ENCODE measurements at places on chromosomes 5 and 9. TPM values are rescaled to one million over a fixed set of nuclear protein-coding genes. Genes with fewer than 3 reads are reported as not detected.

DNA sequence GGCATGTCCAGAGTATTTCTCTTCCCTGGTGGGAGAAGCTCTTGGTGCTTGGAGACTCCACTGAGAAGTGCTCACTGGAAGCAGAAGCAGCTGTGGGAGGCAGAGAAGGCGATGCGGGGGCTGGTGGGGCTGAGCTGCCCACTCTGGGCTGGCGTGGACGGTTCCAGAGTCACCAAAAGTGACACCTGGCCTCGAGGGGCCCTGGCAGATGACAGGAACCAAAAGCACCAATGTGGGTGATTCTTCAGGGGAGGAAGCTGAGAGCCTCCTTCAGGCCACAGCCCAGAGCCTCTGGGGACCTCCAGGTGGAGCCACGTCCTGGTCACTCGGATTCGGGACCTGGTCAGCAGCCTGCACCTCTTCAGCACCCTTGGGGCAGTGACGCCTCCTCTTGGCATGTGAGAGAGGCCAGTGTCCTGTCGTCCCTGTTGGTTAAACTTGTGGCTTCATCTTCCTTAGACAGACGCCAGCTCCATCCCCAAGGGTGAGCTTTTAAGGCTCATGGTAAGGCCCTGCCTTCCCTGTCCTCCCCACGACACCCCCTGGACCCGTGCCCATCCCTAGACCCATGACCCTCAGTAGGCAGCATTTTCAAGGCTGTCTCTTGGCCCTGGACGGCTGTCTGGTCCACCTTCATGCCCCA is 78.7 kb upstream of the IRX4 start:
- DNase-seq, result no peak

Gene LRRTM2
- not detected for total RNA-seq

GRCh38 chr5:89036166-89036565 is 153.2 kb upstream of the MEF2C start:
- DNase-seq, result no peak

Gene GHR
- total RNA-seq, result 3.6 TPM

DNA sequence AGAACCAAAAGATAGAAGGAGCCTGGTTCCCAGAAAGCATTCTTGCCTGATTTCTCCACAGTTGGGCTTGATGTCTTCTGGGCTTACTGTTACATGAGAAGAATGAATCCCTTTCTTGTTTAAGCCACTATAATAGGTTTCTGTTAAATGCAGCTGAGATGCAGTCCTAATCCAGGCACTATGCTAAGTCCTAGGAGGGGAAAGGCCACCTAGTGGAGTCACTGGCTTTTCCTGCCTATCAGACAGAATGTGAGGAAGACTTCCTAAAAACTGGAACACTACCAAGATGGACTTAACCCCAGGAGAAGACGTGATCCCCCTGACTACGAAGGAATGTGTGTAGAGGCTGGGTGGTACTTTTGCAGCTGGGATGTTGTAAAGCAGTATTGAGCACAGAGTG is 34.3 kb upstream of the FSD1L start:
- no peak for DNase-seq

DNA sequence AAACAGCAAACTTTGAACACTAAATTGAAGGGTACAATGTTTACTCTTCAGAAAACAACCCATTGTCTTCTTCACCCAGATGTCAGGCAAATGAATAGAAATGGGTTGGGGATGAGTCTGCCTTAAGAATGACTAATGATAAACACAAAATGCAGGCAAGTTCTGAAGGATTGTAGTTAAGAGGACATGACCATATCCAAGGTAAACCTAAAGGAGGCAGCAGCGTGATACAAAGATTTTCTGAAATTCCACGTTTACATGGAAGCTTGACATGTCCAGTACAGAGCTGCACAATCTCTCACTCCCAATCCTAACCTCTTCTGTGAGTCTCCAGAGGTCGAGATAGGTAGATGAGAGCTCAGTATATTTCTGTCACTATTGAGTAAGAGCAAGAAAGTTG is 1263.2 kb upstream of the CDH6 start:
- no peak for DNase-seq

Gene CXCL14
- total RNA-seq, result 4.4 TPM

DNA sequence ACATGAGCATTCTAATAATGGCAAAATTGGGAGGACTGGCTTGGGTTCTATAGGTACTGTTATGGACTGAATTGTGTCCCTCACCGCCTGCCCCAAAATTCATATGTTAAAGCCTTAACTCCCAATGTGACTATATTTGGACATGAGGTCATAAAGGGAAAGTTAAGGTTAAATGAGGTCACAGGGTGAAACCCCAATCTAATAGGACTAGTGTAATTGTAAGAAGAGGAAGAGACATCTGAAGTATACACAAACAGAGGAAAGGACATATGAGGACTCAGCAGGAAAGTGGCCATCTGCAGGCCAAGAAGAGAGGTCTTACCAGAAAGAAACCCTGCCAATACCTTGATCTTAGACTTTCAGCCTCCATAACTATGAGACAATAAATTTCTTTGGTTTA is 23.1 kb downstream of the RNF180 start:
- no peak for DNase-seq

DNA sequence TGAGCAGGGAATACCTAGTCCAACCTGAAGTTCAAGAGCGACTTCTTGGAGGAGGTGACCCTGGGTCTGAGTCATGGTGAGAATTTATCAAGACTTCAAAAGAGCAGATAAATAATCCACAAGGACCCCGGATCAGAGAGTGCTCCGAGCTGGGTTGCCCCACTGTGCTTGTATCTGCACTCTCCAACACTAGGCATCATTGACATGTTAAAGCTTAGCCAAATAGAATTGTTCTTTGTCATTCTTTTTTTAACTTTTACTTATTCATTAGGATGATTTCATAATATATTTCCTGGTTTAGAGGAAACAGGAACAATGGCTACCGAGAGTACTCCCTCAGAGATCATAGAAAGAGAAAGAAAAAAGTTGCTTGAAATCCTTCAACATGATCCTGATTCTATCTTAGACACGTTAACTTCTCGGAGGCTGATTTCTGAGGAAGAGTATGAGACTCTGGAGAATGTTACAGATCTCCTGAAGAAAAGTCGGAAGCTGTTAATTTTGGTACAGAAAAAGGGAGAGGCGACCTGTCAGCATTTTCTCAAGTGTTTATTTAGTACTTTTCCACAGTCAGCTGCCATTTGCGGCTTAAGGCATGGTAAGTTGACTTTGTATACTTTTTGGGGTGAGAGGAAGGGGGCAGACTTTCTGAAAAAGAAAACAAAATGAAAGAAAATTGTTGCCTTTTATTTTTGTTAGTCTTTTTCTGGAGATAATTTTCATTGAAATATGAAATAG is at the start of gene CARD6:
CARD6 (plus strand) TSS at position 300 of the 738 bp plus-strand sequence; CDS start at position 316, 16 bp downstream.
- DNase-seq, result no peak

Gene SNX18
- 59.1 TPM for total RNA-seq

DNA sequence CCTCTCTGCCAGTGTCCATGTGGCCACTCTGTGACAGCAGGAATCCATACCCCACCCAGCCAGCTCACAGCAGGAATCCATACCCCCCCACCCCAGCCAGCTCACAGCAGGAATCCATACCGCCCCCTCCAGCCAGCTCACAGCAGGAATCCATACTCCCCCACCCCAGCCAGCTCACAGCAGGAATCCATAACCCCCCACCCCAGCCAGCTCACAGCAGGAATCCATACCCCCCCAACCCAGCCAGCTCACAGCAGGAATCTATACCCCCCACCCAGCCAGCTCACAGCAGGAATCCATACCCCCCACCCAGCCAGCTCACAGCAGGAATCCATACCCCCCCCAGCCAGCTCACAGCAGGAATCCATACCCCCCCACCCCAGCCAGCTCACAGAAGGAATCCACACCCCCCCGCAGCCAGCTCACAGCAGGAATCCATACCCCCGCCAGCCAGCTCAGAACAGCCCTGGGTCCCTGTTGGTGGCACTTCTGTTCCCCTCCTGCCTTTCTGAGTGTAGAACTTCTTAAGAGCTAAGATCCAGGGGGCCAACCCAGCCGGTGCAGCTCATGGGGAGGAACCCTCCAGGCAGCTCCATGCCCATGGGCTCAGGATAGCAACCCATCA is 8.4 kb upstream of the RXRA start:
- no peak for DNase-seq

- no peak for DNase-seq
These were observed 69.9 kb downstream of the LRSAM1 start for GRCh38 chr9:127520941-127521918.

Gene TTC1
- total RNA-seq, result 43.5 TPM

- no peak for DNase-seq
These were observed 61.5 kb downstream of the ARSB start for GRCh38 chr5:78923622-78923970.

DNA sequence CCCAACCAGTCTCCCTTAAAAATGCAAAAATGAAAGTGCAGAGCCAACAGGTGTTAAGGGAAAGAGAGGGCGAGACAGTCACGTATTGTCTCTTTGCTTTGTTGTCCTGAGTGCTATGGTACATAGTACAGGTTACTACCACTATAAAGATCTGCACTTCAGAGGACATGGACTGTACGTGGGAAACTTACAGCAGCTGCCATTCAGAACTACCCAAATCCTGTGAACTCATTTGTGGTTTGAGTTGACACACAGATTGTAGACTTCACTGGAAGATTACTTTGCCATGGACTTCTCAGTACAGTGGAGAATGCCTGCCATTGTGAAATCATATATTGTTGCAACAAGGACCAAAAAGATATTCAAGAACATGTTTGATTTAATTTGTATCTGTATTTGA is 34.8 kb downstream of the FBXO38 start:
- no peak for DNase-seq

Gene TAF1L
- not detected for total RNA-seq

GRCh38 chr5:163563880-163564279 is 58.5 kb downstream of the MAT2B start:
- DNase-seq, result no peak

- DNase-seq, result no peak
These were observed 175.4 kb upstream of the CDH12 start for GRCh38 chr5:23028445-23029021.

- DNase-seq, result no peak
These were observed 98.4 kb downstream of the ZNF354C start for GRCh38 chr5:179158556-179158955.

- no peak for DNase-seq
These were observed 79.4 kb downstream of the NPR3 start for GRCh38 chr5:32790411-32790951.

- DNase-seq, result no peak
These were observed 2.0 kb downstream of the MATR3 start for GRCh38 chr5:139295346-139296057.

DNA sequence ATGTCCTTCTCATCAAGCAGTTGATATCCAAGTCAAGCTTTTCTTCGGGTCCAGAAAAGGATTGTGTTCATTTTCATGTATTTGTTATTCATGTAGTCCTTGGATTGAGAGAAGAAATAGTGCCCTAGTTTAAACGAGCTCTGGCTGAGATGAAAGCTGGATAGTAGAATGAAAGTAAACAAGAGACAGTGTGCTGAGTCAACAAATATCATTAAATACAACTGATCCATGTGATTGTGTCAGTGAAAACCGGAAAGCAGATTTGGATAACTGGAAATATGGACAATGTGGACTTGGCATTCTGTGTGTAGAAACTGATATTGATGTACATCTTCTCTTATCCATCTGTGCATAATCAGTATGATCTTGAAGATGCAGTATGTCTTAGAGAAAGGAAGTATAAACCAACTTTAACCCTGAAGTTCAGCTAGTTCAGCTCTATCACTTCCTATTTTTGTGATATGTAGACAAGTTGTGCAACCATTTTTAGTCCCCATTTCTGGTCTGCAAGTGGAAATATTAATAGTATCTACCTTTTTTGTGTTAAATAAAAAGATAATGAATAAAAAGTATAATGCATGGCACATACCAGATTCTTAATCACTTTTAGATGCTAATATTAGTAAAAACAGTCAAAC is 4.4 kb downstream of the MUSK start:
- DNase-seq, result no peak

- DNase-seq, result no peak
These were observed 38.9 kb upstream of the CFAP157 start for GRCh38 chr9:127667906-127668305.

- no peak for DNase-seq
These were observed 288.3 kb upstream of the CDH18 start for GRCh38 chr5:20276061-20276958.

Gene HTR1A
- 11.7 TPM for total RNA-seq

Gene PAEP
- total RNA-seq, result not detected

DNA sequence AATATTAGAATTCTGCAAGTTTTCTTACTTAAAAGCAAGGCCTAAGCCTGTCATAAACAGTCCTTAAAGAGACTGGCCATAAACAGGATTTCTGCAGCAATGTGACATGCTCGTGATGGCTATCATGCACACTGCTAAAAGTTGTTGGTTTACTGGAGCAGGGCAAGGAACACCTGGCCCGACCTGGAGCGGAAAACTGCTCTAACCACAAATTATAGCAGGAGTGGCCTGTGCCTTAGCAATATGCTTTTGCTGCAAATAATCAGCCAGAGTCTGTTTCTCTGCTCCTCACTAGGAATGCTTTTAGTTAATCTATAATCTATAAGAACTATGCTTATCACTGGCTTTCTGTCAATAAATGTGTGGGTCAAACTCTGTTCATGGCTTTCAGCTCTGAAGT is 322.9 kb upstream of the RPS23 start:
- no peak for DNase-seq

GRCh38 chr5:8053270-8053669 is 184.3 kb downstream of the MTRR start:
- no peak for DNase-seq

Gene IL9
- not detected for total RNA-seq
